Activated CD4-positive, alpha-beta T cell treated with anti-CD3 and anti-CD28 coated beads for 48 hours (primary cell): ENCODE measurements at places on chromosomes 1 and 21.

GRCh38 chr1:64515427-64515826, 45.5 kb downstream of the CACHD1 start:
- DNase-seq, result no peak

DNA sequence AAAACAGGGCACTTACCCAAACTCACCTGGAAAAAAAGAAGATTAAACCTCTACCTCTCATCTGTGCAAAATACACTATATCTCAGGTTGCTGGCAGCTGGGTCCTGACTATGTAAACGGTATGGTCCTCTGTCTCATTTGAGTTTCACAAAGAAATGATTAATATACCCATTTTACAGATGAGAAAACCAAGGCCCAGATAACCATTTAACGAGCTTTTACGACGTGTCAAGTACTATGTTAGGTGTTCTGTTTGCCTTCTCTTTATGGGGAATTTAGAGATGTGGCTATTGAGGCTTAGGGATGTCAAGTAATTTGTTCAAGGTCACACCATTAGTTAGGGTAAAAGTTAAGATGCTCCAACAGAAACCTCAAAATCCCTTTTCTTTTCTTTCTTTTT, 140.4 kb upstream of the USP24 start:
- no peak for DNase-seq

- no peak for DNase-seq
Measured at GRCh38 chr1:245575710-245576109, 420.9 kb downstream of the KIF26B start.

GRCh38 chr21:36981049-36981391, 14.6 kb upstream of the HLCS start:
- no peak for DNase-seq

DNA sequence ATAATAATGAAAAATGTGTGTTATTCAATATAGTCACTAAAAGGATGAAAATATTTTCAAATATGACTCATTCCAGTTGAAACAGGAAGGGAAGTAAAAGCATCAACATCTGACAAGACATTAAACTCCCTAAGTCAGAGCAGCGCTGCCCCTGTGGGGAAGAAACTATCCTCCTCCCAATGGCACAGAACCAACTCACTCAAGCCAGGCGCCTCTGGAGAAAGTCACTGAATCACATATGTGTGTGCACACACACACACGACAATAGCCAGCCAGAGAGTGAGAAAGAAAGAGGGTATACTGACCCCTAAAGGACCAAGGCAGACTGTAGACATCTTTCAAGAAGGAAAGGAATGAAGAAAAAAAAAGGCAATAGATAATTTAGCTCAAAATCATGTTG, 126.9 kb downstream of the SETD4 start:
- DNase-seq, result no peak

GRCh38 chr1:17108786-17109185, 10.5 kb downstream of the PADI2 start:
- DNase-seq, result no peak

DNA sequence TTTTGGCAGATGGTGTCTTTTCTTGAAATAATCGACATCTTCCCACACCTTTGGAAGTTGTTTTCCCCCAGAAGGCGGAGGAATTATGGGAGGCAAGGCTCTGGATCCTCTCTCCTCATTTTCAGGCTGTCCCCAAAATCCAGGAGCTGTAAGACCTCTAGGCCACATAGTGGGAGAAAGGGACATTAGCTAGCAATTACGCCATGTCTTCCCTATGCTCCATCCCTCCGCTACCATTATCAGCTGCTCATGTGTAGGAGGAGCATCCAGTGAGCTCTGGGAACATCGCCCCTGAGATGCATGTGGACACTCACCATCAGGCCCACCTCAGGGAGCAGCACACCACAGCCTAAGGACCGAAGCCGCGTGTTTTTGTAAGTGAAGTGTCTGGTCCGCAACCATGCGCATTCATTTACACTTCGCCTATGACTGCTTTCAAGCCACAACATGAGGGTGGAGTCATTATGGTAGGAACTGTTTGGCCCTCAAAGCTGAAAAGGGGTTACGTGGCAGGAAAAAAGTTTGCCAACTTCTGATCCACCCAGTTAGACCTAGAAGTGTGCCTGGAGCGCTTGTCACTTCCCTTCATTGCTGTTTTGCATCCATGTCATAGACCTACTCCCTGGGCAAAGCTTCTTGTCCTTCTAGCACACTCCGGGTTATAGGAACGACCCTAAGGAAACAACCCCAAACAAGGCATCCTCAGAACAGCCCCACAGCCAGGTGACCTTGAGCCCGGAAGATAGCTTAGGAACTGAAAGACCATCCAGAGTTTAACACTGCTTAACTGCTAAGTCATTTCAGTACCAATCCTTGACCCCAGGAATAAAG, 85.5 kb downstream of the C1orf94 start:
- no peak for DNase-seq

GRCh38 chr1:143497374-143497747, 474.4 kb downstream of the FAM72C start:
- peak; percentile 2 for DNase-seq

GRCh38 chr1:166174108-166174507, 7.3 kb upstream of the FAM78B start:
- DNase-seq, result no peak

- no peak for DNase-seq
Measured at GRCh38 chr1:237525102-237525501, 365.6 kb downstream of the ZP4 start.

DNA sequence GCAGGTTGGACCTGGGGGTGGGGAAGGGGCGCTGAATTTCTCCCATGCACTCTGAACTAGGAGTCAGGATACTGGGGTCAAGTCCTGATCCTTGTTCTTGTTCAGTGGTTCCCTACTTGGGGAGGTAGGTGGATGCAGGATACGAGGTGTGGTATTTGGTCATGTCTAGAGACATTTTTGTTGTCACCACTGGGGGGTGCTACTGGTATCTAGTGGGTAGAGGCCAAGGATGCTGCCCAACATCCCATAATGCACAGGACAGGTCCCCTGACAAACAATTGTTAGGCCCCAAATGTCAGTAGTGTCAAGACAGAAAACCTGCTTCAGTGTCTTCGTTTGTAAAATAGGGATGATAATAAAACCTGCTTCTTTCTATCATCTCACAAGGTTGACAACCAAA, 259.0 kb upstream of the FOXD3 start:
- no peak for DNase-seq

DNA sequence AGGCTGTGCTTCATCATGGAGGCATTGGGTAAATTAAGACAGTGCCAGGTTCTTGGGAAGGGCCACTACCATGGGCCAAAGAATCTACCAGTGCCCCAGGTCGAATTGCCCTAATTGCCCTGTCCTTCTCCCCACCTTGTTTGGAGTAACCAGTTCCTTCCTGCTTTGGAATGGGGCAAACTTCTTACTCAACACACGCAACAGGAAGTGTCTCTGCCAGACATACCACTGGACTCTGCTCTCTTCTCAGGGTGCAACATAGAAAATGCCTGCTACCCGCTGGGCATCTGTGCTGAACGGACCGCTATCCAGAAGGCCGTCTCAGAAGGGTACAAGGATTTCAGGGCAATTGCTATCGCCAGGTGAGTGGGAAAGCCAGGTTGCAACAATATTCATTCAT, 15.8 kb downstream of the CDA start:
- DNase-seq, result no peak

DNA sequence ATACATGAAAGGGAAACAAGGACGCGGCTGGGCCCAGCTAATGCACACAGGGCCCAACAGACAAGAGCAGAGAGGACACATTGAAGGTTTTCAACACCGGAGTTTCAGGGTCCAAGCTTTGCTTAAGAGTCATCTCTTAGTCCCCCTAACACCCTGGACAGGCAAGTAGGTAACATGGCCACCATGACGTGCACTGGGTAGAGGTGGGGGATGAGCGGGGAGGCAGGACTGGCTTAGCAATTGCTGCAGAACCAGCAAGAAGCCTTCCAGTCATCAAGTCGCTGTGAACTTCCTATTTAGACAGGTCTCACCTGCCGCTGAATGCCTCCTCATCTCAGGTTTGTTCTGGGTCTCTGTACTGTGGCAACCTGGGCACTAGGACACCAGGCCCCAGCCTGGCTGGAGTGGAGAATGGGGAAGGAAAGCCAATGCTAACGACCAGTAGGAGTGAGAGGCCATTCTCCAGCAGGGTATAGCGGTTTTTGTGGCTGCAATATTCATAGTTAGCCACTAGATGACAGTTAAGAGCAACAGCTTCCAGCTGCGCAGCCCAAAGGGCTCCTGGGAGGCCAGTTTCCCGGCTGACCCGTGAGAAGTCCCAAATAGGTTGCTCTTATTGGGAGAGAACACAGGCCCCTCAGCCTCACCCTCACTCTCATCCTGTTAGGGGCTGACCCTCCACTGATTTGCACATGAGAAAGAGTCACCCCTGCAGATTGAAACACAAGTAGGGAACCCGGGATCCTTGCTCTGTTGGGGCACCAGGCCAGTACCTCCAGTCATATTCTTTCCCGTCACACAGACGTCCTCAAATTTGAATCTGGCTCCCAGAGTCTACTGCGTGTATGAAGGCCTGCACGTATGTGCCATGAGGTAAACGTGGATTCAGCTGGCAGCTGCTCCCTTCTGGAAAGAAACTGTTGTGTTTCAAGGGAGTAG, 6.0 kb upstream of the PIGC start:
- peak; percentile 33 for DNase-seq

- DNase-seq, result no peak
Measured at GRCh38 chr1:158102881-158103674, 77.6 kb upstream of the CD1D start.

- no peak for DNase-seq
Measured at GRCh38 chr1:102097451-102097850, 100.7 kb upstream of the OLFM3 start.

GRCh38 chr1:115900856-115901255, 59.9 kb upstream of the NHLH2 start:
- no peak for DNase-seq
